Psoas muscle (tissue), 8 donors: ENCODE measurements at places on chromosomes 2 and 18. TPM values are rescaled to one million over a fixed set of nuclear protein-coding genes. Genes with fewer than 3 reads are reported as not detected.

- DNase-seq = no peak
- no peaks in the 10 kb centered on the region for H3K4me1 ChIP-seq
- no peak overlapping the region for H3K4me3 ChIP-seq
- H3K27ac ChIP-seq = no peak overlapping the region
- H3K36me3 ChIP-seq = peaks cover 100% of the 10 kb centered on the region
- H3K27me3 ChIP-seq = no peaks in the 10 kb centered on the region
Measured at GRCh38 chr2:233267516-233268245, 16.2 kb downstream of the ATG16L1 start.

The RBM45 gene
- 6.5 TPM for total RNA-seq

The NYAP2 gene
- total RNA-seq = 0.56 TPM

DNA sequence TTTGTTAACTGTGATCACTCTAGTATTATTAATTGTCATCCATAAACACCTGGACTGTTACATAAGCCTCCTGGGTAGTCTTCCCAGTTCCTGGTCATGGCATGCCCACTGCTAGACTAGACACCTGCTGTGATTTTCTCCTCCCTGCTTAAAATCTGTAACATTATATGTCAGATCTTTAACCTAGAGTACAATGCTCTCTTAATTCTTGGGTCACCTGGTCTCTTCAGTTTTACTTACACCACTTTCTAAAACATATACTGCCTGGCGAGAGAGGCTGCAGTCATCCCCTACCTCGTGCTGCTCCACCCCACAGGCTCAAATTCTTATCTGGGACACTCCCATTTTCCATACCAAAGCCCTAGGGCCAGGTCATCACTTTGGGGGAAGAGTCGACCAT lies 161.3 kb downstream of the CDH2 start:
- H3K36me3 ChIP-seq = no peaks in the 10 kb centered on the region
- H3K4me1 ChIP-seq = no peaks in the 10 kb centered on the region
- DNase-seq = no peak
- no peaks in the 10 kb centered on the region for H3K27me3 ChIP-seq
- H3K4me3 ChIP-seq = no peak overlapping the region

DNA sequence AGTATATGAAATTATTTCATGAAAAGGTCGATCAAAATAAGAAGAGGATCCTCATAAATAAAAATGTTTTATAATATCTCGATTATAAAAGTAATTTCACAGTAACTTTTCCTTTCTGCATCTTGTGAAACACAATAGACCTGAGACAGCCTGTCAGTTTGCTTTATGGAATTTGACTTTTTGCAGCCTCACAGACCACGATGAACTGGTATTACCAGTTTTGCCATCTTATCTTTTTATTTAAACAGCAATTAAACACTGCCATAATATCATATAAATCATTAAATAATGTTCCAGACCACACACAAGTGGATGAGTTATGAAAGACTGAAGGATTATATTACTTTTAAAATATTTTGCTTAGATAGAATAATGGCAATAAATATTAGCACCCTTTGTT lies 10.7 kb upstream of the GALNT3 start:
- no peaks in the 10 kb centered on the region for H3K4me1 ChIP-seq
- no peak overlapping the region for H3K4me3 ChIP-seq
- DNase-seq = no peak
- H3K27me3 ChIP-seq = no peaks in the 10 kb centered on the region

GRCh38 chr2:199818026-199818425 lies 33.0 kb downstream of the FTCDNL1 start:
- H3K27ac ChIP-seq = no peak overlapping the region
- no peak for DNase-seq
- H3K27me3 ChIP-seq = no peaks in the 10 kb centered on the region
- H3K4me3 ChIP-seq = no peak overlapping the region
- no peaks in the 10 kb centered on the region for H3K4me1 ChIP-seq

- H3K36me3 ChIP-seq = no peaks in the 10 kb centered on the region
- peaks cover 3% of the 10 kb centered on the region for H3K4me1 ChIP-seq
- H3K4me3 ChIP-seq = no peak overlapping the region
- H3K27ac ChIP-seq = no peak overlapping the region
Measured at GRCh38 chr2:174618179-174618578, 20.6 kb upstream of the WIPF1 start.
